Sigmoid colon (tissue), 7 donors: ENCODE measurements at places on chromosomes 12 and 14. TPM values are rescaled to one million over a fixed set of nuclear protein-coding genes. Genes with fewer than 3 reads are reported as not detected.

POU6F1 gene
- polyA plus RNA-seq: 1.2 TPM

EPS8 gene
- polyA plus RNA-seq: 65.5 TPM

SERPINA9 gene
- not detected for polyA plus RNA-seq

C3AR1 gene
- 7.6 TPM for polyA plus RNA-seq

CFAP54 gene
- not detected for polyA plus RNA-seq

AMIGO2 gene
- polyA plus RNA-seq: 2.4 TPM

ENTPD5 gene
- 23.4 TPM for polyA plus RNA-seq

PUS1 gene
- polyA plus RNA-seq: 33.8 TPM

GPX2 gene
- polyA plus RNA-seq: 336 TPM

TOMM20L gene
- not detected for polyA plus RNA-seq
